Peyer's patch (tissue), 4 donors: ENCODE measurements at places on chromosomes 5 and 9.

DNA sequence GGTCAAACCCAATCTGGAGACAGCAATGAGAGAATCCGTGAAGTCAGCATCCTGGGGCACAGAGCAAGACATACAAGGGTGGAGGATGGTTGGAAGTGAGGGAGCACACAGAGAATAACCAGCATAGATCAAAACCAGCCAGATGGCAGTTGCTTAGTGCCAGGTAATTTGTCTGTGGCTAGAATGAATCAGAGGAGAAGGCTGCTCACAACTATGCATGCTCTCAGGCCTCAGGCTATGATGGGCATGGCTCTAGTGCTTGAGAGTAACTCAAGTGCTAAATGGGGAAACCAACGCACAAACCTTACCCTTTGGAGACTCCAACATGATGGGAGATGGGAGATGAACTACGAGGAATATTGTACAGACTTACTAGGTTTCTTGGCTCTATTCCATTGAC lies 160.8 kb downstream of the DMRT2 start:
- DNase-seq, result no peak

- peak; percentile 63 for DNase-seq
Measured at GRCh38 chr5:107672211-107673038, 1.7 kb upstream of the EFNA5 start.

- no peak for DNase-seq
Measured at GRCh38 chr5:172952034-172952511, 7.2 kb upstream of the RPL26L1 start.

- DNase-seq, result no peak
Measured at GRCh38 chr9:123893831-123894460, 36.0 kb downstream of the DENND1A start.

- DNase-seq, result no peak
Measured at GRCh38 chr9:79007701-79008483, 563.9 kb upstream of the TLE4 start.

- DNase-seq, result no peak
Measured at GRCh38 chr5:151053796-151054462, 26.9 kb downstream of the TNIP1 start.

DNA sequence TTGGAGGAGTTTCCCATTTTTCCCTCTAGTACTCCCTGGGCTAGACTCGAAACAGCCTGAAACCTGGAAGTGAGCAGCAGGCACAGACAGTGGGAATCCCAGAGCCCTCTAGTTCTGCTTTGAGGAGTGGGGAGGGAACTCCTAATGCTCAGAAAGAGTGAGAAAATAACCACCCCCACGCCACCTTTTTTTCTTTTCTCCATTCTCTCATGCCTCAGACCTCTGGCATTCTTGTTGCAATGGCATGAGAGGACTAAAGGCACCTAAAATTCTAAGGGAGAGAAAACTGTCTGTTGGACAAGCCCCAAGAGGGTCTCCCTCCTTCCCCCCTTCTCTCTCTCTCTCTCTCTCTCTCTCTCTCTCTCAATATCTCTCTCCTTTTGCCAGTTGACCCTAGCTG lies 15.1 kb upstream of the IRF1 start:
- DNase-seq, result no peak

DNA sequence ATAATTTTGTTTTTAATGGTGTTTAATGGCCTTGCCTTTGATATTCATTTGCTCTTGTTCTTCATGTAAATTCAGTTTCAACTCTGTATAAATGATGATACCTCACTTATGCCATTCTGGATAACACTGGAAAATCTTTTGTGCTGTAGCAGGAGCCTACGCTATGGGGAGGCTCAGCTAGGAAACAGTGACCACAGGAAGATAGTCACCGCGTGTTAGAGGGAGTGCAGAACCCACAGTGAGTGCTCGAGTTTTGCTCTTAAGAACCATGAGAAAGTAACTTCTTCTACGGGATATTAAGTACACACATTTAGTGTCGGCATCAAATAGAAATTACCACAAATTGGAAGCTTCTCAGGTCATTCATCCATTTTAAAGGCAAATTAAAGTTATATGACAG lies 143.9 kb downstream of the IRX2 start:
- no peak for DNase-seq
